ENCODE measurements at places on chromosomes 12 and 14.
A peak's percentile ranks its signal among the peaks of the same experiment; 100 is the strongest.

DNA sequence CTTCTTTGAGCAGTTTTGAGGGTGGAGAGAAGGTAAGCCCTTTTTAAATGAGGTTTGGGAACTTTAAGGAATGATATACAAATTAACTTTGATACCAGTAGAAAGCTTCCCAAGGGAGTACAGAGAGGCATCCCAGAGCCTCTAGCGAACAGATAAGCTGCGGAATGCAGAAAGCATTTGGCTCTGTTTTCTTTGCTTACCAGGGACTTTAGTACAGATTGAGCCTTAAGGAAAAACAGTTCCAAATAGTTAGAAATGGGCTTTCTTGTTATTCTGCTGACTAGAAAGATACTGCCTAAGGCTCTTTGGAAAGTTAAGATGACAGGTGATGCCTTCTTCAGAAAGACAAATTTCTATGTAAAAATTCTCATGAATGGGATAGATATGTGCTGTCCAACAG is 261.7 kb upstream of the FOXN3 start:
- DNase-seq = no peak

GRCh38 chr14:26595926-26596542 is 1.8 kb downstream of the NOVA1 start:
- DNase-seq = no peak

DNA sequence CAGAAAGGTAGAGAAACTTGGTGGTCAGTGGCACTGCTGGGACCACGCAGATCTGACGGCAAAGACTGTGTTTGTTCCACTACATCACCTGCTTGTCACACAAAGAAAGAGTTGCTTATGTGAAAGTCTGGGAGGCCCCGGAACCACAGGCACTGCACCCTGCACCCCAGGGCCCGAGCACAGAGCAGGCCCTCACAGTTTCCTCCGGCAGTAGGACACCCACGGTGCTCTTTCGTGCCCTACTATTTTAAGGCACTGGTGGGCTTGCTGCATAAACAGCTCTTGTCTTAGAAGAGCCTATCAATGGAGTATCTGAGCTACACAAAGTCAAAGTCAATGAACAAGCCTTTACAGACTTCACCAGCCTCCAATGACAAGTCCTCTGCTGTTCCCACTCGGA is 8.0 kb downstream of the LGMN start:
- no peak for DNase-seq

- DNase-seq = no peak
Measured at GRCh38 chr12:71694099-71694820, 8.4 kb downstream of the TMEM19 start.

- no peak for DNase-seq
Measured at GRCh38 chr14:74235017-74235416, 4.2 kb upstream of the VSX2 start.

DNA sequence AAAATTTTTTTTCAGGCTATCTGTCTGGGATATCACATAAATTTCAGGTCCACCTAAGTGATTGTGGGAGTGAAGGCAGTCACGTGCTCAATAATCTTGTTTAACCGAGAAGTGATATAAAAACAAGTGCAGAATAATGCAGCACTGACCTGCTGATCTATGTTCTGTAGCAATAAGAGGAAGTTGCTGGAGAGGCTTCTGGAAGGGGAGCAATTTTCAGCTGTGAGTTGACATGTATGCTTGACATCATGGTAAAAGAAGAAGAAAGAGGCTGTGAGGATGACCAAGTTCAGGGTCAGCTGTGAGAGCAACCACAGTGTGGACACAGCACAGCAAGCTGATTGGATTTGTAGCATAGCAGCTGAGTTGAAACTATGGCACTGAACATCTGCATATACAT is 172.0 kb upstream of the PELI2 start:
- no peak for DNase-seq

GRCh38 chr14:41285186-41285748 is 321.4 kb upstream of the LRFN5 start:
- DNase-seq = peak; percentile 41

- no peak for DNase-seq
Measured at GRCh38 chr12:46814143-46814542, 11.7 kb downstream of the SLC38A4 start.

GRCh38 chr14:99075061-99075460 is 196.9 kb downstream of the BCL11B start:
- no peak for DNase-seq

DNA sequence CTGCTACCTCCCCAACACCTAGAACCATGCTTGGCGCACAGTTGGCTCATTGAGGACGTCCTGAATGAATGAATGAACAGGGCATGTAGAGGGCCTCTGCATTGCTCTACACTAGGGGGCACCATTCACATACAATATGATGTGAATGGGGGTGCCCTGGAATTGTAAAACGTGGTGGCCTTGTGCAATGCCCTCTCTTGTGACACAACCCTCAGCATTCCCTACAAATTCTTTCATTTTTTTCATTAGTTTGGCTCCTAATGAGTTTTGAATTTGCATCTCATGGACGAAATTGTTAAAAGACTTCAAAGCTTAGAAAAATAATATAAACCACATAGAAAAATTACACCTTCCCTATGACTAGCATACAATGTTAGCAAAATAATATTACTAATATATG is 2.3 kb upstream of the DIO2 start:
- no peak for DNase-seq
